Stimulated activated CD4-positive, alpha-beta T cell treated with anti-CD3 and anti-CD28 coated beads, TNF-alpha, amount 100 ng/mL, for 48 hours (primary cell): ENCODE measurements at places on chromosomes 7 and 10.

DNA sequence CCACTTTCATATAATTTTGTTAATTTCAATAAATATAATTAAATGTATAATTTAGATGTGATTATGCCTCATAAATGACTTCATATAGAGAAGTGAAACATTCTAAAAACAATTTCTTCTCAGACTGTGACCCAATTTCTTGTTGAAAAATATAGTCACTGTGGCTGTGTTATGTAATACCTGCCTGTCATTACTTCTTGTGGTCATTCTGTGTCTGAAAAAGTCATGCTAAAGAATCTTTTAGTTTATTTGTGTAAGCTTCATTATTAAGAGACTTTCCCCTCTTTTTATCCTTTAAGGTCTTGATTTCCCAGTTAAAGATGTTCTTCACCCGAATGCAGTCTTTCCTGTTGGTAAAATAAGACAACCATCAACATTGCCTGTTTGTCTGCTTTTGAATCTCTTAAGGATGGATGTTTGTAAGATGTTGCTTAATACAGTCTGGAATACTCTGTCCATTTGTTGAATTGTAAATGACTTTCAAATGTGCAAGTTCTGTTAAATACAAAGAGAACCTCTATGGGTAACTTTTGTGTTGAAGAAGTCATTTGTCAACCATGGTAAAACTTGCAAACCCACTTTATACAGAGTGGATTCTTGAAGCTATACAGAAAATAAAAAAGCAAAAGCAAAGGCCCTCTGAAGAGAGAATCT is 16.0 kb downstream of the KAT6B start:
- no peak for DNase-seq

- DNase-seq: no peak
These were observed 15.6 kb downstream of the SMKR1 start for GRCh38 chr7:129517931-129518330.

- DNase-seq: no peak
These were observed 102.4 kb upstream of the GJD4 start for GRCh38 chr10:35502692-35503091.

DNA sequence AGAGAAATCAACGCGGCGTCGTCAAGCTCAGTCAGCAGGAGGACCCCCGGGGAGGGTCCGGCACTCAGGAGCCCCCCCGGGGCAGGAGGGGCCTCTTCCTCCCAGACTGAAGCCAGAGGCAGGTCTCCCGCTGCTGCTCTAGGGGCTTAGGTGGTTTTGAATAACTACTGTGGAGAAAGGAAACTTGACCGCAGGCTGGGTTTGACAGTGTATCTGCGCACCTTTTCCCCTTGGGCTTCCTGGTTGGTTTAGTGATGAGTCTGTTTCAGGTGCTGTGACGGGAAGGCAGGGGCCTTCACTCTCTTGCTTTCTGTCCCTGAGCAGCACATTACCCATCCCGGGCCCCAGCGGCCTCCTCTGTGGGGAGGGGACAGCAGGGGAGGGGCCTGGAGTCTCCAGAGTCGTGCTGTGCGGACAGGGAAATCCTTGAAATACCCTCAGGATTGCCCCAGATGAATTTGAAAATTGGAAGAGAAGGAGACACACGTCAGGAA is 262.2 kb downstream of the ADARB2 start:
- DNase-seq: no peak

- DNase-seq: no peak
These were observed 123.0 kb upstream of the SFMBT2 start for GRCh38 chr10:7533657-7534479.

DNA sequence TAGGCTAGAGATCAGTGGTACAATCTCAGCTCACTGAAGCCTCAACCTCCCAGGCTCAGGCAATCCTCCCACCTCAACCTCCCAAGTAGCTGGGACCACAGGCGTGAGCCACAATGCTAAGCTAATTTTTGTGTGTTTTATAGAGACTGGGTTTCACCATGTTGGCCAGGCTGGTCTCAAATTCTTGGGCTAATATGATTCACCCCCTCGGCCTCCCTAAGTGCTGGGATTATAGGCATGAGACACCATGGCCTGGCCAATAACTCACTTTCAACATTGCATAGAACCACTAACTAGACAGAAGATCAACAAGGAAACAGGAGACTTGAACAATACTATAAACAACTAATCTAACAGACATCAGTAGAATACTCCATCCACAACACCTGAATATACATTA is 191.7 kb downstream of the LRRN3 start:
- no peak for DNase-seq

GRCh38 chr7:150408393-150409299 is 29.5 kb downstream of the ZNF775 start:
- no peak for DNase-seq

GRCh38 chr10:9734218-9734617 is 1283.5 kb upstream of the CELF2 start:
- DNase-seq: no peak

DNA sequence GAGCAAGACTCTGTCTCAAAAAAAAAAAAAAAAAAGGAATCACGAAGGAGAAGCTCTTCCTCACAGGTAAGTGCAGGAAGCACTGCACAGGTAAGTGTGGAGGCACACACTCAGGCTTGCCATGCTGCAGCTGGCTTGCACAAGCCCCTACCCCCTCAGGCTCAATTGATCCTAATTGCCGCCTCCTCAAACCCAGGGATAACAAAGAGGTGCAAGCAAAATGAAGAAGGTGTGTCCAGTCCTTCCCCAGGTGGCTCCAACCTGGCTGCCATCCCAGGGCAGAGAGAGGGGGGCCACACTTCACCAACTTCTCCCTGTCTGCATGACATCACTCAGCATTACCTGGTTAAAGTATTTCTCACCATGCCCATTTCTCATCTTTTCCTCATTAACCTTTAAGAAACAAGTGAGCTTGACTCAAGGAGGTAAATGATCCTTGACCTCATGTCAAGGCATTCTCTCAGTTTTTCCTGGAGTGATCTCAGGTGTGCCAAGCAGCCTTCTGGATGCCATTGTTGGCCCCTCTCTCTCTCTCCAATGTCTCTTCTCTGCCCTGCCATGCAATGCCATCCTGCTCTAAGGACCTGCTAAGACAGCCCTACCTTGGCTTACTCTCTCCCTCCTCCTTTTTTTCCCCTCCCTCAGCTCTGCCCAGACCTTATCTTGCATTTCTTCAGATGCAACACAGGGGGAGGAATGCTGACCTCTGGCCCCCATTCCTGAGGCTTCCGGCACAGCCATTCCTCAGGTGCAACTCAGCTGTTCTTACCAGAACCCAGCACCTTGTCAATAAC is 13.0 kb upstream of the TRPV6 start:
- DNase-seq: no peak

GRCh38 chr7:16347066-16347826 is 74.1 kb downstream of the CRPPA start:
- DNase-seq: no peak

DNA sequence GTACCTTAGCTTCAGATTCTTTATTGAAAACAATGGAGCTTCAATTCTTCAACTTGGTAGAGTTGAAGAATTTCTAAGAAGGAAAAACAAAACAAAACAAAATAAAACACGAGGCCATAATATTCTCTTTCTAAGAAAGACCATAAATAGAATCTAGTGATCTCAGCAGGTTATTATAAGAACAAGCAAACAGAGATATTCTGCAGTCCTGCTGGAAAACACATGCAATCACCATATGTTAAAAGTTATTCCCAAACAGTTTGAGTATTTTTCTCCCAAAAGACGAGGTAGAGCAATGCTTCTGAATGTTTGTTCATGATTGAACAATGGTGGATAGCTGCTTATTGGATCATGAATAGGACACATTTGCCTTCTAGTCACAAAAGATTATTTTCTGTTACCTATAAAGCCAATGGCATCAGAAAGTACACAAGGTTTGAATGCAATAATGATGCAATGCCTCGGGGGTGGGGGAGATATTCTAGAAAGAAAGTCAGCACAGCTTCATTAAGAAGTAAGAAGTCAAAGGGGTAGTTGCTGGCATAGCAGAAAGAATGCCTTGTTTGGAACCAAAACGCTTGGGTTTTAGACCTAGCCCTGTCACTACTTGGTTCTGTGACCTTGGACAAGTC is 59.3 kb downstream of the CREB3L2 start:
- DNase-seq: no peak

GRCh38 chr10:71342573-71343391 is 23.7 kb downstream of the SLC29A3 start:
- no peak for DNase-seq

DNA sequence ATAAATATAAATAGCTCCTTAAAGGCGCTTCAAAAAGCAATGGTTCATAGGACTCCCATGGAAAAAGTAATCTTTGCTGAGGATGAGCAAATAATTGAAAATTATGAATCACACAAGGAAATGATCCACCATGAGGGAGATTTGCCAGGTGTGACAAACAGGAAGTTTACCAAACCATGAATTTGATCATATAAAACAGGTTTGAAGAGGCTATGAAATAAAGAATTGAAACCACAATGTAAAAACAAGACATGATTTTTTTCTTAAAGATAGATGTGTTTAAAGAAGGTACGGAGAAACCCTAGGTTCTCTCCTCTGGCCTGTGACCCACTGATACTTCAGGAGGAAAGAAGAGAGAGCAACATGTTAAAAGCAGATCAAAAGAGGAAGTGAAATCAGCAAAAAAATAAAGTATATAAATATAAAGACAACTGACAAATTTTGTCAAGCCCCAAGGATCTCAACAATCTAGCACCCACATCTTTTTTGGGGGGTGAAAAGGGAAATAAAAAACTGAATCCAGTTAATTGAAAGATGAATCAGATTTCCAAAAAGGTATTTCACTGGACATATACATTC is 111.3 kb upstream of the ASAH2 start:
- no peak for DNase-seq

DNA sequence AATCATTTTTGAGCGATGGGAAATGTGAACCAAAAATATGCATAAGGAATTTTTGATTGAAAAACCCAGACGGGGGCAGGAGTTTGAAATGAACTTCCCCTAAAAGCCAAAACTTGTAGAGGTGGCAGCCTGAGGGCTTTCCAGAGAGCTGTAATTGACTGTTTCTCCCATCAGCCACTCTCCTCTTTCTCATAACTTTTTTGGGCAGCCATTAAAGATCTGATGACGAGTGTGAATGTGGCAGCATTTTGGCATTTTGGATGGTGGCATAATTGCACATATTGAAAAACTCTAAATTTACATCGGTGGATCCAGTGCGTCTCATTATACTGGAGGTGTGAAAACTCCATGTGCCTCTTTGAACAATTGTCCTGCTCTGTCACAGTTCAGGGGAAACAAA is 159.0 kb downstream of the CUX1 start:
- DNase-seq: no peak

DNA sequence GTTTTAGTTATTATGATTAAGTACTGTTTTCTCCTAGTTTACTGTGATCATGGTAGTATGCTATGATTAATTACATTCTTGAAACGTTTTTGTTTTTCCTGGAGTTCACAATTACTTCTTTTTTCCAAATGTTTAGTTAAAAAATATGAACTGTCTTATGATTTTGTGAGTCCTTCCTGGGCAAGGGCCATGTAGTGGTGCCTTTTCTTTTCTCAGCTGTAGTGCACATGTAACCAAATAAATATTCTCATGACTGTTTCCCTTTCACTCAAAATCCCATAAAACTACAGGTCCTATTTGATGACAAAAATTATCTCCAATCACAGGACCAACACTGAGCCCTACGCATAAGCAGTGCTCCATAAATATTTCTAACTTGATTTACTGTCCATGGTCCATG is 118.9 kb upstream of the EGR2 start:
- DNase-seq: no peak

DNA sequence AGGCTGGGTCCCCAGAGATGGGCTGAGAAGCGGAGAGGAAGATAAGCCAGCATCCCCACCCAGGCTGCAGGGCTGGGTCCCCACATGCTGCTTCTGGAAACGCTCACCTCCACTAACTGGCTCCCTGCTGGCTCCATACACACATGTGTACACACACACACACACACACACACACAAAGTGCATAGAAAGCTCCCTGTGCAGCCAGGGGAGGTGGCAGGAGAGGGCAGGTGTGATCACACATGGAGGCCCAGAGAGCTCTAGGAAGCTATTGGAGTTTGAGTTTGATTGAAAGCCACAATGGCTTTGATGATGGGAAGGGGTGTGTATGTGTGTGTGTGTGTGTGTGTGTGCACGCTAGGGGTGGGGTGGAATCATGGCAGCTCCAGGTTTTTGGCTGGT is 29.3 kb downstream of the CXCL12 start:
- DNase-seq: no peak

DNA sequence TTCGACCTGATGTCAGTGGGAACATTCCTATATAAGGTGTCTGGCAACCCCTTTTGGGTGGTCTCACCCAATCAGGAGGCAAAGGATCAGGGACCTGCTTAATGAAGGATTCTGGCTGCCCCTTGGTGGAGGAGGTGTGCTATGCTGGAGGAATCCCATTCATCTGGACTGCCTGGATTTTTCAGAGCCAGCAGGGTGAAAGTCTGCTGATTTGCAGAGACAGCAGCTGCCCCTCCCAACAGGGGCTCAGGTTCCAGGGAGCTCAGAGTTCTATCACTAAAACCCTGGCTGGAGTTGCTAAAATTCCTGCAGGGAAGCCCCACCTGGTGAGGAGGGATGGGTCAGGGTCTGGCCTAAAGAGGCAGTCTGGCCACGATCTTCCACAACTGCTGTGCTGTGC is 398.5 kb upstream of the CNTNAP2 start:
- no peak for DNase-seq

DNA sequence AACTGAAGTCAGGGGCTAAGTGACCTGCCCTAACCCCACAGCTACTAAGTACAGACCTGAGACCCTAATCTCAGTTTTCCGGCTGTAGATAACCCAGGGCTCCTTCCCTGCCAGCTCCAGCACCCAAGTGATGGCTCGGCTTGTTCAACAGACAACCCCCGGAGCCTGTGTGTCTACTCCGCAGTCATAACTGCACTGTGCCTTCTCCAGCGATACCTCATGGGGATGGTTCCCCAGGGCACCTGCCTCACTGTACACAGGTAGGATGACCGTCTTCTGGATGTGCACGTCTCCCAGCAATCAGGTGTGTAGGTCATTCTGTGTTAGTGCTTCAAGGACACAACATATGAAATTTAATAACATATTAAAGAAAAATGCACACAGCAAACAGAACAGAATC is 37.1 kb downstream of the CPXM2 start:
- no peak for DNase-seq

DNA sequence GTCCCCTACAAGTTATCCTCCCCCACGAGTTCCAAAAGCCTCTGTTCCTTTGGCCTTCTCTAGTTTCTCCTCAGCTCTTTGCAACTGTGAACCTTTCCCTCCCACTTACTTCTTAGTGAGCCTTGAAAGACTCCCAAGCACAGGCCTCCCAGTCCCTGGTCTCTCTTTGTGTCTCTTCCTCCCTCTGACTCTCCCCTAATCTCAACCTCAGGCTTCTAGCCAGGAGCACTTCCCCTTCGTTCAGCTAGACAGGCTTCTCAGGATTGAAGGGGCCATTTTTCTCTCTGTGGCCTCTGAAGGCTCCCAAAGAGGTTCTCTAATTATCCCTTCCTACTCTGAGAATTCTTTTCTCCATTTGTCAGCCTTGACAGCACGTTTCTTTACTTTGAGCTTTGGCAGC is 50.2 kb upstream of the PHYHIPL start:
- no peak for DNase-seq
